ENCODE measurements at places on chromosomes 7 and 10. TPM values are rescaled to one million over a fixed set of nuclear protein-coding genes. Genes with fewer than 3 reads are reported as not detected.

Gene HOGA1
- 17.6 TPM for total RNA-seq

Gene SUN3
- total RNA-seq: not detected

Gene HTRA1
- total RNA-seq: 76.3 TPM

Gene CTAGE8
- total RNA-seq: 1.2 TPM

DNA sequence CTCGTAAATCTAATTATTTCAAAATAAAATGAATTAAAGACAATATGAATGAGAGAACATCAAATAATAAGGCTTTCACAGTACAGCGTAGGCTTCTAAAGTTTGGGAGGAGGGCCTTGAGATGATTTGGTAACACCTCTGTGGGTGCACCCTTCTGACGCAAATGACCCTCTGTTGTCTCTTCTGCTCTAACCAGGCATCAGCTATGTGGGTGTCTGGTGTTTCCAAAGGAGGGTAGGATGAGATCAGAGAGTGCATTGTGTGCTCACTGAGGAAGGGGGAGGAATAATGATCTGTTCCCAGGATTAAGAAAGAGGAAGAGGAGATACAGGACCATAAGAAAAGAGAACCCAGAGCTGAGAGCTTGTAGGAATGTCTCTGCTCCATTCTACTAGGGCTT is 420.4 kb downstream of the SDK1 start:
- no peak for DNase-seq

GRCh38 chr10:11168423-11169090 is 150.9 kb downstream of the CELF2 start:
- no peak for DNase-seq

DNA sequence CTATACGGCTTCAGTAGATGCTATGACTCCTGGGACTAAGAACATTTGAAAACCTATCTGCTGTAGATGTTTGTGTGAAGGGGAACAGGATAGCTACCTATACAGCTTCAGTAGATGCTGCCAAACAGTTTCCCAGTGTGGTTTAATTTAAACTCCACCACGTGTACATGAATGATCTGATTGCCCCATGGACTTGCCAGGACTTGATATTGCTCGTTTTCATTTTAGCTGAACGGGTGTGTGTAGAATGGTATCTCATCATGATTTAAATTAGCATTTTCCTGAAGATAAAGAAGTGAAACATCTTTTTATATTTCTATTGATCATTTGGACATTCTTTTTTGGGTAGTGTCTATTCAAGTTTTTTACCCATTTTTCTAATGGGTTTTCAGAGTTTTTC is 77.8 kb upstream of the PIP4K2A start:
- DNase-seq: no peak

DNA sequence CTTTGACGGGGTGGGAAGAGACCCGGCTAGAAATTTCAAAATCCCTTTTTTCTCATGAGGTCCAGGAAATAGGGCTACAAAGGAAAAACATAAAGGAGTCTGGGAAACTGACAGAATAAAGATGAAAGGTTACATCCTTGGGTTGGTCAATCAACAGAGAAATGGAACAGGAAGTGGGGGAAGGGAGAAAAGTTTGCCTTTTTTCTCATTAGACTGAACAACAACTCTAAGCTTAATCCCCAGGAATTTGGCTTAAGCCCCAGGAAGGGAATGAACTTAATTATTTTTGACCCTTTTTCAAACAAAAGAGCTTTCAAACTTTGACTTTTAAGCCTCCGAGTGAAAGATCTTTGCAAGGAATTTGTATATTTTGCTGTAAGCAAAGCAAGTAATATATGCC is 32.7 kb downstream of the LGI1 start:
- DNase-seq: no peak

Data from right atrium auricular region (tissue), 2 donors.